Right lobe of liver (tissue), 6 donors: ENCODE measurements at places on chromosomes 7 and 10.
A peak's percentile ranks its signal among the peaks of the same experiment; 100 is the strongest.

DNA sequence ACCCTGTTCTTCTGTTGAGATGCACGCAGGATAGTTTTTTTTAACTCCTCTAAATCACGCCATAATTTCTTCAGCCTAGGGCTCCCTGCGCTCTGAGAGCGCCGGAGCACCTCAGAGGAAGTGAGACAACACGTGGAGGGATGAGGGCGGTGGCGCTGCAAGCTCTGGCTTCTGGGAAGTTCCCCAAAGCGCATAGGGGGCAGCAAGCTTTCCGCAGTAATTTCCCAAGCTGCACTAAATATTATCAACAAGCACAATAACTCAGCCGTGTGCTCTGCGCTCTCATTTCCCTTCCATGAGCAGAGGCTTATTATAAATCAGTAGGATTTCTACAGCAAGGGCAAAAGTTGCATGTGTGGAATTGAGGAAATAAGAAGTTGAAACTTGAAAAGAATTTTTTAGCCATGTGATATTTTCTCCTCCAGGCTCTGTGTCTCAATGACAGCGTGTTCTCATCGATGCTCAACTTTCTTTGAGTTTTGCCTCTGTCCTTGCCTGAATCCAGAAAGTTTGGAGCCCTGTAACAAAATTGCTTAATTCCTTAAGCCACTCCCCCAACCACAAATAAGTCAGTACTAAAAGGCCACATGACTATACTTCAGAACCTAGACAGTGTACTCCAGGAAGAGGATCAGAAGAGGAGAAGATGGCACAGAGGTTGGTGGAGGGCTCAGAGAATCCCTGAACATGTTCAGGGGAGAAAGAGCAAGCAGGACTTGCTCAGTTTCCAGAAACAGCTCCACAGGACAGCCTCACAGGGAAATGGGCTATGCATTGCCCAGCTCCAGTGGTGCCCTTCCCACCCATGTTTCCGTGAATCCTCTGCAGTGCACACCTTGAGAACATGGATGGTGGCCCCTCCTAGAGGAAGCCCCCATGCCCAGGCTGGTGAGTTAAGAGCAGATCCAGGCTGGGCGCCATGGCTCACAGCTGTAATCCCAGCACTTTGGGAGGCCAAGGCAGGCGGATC lies 221.5 kb upstream of the GHITM start:
- no peak for DNase-seq

DNA sequence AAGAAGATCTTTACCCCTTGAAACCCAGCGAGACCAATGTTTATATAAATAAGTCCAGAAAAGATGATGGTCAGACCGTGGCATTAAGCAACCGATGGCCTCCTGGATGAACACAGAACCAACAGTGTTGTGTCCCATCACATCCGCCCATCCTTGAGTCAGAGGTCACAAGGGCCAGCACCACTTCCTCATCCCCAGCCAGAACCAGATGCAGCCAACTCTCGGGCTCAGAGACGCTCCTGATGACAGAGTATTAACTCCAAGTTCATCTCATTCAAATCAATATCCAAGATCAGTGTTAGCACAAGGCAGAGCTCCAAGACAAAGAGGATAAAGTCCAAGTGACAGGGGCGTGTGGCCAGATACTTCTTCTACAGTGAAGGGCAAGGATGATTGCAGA lies 63.5 kb downstream of the FAM53B start:
- DNase-seq: no peak

DNA sequence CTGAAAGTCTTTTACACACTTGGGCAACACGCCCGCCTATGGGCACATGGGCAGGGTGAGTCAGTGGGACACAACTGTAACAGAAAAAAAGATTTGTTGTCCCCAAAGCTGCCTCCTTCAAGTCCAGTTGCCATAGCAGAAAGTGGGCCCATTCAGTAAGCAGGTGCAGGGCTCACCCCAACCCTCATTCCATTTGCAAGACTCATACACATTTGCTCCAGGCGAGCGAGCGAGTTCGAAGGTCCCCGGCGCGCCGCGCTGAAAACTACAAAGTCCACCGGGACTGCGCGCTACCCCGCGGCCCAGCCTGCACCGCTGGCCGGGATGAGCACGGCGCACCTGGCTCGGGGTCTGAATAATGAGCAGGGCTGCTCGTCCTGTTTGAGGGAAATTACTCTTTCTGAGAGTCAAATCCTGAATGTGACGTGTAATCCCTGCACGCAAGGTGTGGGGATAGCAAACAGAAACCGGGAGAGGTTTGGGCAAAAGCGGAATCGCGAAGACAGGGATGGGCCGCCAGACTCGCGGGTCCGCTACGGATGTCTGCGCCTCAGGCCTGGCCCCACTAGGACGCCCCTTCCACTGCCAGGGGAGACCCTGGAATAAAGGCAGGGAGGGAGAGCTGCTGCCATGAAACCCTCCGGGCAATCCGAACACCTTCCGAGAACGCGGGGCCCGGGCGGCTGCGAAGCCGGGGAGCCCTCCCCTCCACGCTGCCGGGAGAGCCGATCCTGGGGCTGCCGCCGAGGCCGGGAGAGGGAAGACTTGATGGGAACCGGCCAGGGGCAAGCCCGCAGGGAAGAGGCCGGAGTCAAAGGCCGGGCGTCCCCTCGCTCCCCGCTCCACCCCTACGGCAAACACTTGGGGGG lies 982 bp downstream of the COBL start:
- peak; percentile 77 for DNase-seq

GRCh38 chr10:26544932-26545331 lies 106.8 kb downstream of the APBB1IP start:
- DNase-seq: no peak

DNA sequence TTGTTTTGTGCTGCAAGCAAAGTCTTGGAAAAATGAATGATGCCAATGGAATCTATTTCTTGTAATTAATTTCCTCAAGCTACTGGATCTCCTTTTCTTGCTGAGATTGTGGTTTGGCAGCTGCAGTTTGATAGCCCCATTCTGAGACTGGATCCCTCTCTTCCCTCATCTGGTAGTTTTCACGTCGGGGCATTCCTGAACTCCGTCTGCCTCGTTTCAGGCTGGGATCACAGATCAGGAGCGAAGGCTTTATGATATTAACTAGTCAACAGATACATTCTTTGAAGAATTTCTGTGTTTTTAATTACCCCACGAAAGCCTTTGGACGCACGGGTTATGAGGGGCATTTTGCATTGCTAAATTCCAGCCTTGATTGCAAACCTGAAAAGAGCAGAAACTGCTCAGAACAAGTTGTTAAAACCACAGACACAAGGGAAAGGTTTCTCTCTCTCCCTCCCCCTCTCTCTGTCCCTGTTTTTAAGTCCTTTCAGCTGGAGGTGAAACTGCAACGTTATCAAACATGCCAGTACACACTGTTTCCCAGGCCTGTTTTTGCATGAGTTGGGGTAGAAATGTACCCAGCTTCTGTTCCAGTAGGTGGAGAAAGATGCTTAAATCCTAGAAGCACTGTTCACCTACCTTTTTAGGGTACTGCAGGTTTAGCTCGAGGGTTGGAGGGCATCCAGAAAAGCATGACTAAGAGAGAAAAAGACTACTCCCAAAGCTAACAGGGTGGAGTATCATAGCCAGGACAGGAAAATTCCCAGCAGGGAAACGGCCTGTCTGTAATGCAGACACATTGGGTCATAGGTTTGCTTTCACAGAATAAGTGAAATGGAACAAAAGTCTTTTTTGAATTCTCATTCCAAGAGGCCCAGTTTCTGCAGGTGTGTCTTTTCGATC lies 124.3 kb downstream of the CUX1 start:
- DNase-seq: no peak
